ENCODE measurements at places on chromosomes 4 and X. TPM values are rescaled to one million over a fixed set of nuclear protein-coding genes. Genes with fewer than 3 reads are reported as not detected.

USP17L28 gene
- total RNA-seq, result not detected

DACH2 gene
- not detected for total RNA-seq

AREG gene
- total RNA-seq, result not detected

IDS gene
- total RNA-seq, result 69.2 TPM
